ENCODE measurements at places on chromosomes 6 and 20. TPM values are rescaled to one million over a fixed set of nuclear protein-coding genes. Genes with fewer than 3 reads are reported as not detected.

TRIM40 gene
- 14.3 TPM for polyA plus RNA-seq

SFTA2 gene
- polyA plus RNA-seq: 0.83 TPM

GRCh38 chr6:149286905-149287304, 30.6 kb upstream of the TAB2 start:
- DNase-seq: no peak

DNA sequence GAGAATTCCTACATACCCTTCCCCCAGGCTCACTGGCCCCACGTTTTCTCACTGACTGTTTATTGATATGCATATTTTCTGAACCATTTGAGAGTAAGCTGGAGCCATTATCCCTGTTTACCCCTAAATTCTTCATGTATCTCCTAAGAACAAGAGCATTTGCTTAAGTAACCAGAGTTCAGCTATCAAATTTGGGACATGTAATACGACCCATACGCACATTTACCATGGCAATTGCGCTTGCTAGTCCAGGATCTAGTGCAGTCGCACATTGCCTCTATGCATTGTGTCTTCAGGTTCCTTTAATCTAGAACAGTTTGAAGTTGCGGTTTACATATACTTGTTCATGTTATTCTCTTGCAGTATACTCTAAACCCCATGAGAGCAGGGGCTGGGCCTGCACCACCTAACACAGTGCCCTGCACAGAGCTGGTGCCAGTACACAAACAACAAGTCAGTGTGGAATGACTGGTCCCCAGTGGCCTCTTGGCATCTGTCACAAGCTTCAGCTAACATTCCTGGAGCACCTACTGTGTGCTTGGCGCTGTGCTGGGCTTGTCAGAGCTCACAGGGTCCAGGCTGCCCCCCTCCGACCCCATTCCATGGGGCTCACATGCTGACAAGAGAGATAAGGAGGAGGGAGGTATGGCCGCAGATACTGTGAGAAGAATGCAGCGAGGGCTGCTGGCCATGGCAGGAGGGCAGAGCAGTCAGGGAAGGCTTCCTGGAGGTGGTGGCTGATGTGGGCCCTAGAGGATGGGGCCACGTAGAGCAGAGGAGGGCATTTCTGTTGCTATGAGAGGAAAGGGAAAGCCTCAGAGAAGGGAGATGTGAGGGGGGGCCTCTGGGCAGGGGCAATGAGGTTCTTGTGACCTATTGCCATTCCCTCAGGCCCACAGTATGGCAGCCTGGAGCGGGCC, 28.1 kb downstream of the SPDEF start:
- no peak for DNase-seq

RAET1L gene
- polyA plus RNA-seq: not detected

GRCh38 chr6:160355001-160355400, 6.8 kb downstream of the SLC22A3 start:
- DNase-seq: no peak

GSTA3 gene
- polyA plus RNA-seq: not detected

- DNase-seq: peak; percentile 81
Measured at GRCh38 chr6:818196-818595, 125.3 kb upstream of the EXOC2 start.

GRCh38 chr6:1054653-1055014, 257.3 kb upstream of the FOXQ1 start:
- no peak for DNase-seq

DNA sequence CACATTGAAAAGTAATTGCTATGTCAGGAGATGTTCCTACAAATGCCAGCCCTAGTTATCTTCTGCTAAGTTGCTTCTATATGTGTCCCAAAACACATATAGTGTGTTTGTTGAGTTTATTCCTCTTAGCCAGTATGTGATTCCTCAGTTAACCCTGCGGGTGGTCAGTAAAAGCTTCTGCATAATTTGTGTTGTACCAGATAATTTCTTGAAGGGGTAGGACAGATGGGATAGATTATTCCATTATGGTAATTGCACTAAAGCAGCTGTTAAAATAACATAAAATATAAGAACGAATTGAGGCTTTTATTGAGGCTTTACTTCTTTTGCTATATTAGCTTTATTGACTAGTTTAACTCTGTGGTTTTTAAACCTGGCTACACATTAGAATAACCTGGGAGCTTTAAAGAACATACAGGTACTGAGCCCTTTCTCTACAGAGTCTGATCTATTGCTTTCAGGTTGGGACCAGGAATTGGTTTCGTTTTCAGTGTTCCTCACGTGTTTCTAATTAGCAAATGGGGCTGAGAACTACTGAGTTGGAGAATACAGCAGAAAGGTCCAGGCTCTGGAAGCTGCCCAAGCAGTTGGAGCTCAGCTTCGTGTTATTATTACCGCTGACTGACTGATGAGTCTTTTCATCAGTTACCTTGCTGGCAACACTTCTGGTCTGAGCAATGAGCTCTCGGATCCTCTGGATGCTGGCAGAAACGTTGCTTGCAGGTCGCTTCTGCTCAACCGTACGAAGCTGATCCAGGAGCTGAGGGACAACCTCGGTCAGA, 56.9 kb downstream of the FAM229B start:
- DNase-seq: peak; percentile 40

EYS gene
- polyA plus RNA-seq: not detected

DNA sequence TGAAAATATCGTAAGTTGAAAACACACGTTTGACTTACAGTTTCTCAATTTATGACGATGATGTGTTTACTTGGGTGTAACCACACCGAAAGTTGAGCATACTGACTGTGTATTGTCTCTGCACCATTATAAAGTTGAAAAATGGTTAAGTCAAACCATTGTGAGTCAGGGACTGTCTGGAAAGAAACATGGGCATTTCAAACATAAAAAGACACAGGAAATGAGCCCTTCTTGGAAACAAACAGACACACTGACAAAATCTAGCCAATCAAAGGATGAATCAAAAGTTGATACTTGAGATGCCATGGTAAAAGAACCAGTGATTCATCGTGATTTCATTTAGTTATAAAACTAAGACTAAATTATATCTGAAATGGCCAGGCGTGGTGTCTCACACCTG, 5.3 kb downstream of the POPDC3 start:
- no peak for DNase-seq

SLC52A3 gene
- 8.5 TPM for polyA plus RNA-seq

GRCh38 chr6:6738922-6739716, 150.6 kb downstream of the LY86 start:
- no peak for DNase-seq

GRCh38 chr6:98041921-98042320, 758.9 kb upstream of the MMS22L start:
- DNase-seq: no peak

DNA sequence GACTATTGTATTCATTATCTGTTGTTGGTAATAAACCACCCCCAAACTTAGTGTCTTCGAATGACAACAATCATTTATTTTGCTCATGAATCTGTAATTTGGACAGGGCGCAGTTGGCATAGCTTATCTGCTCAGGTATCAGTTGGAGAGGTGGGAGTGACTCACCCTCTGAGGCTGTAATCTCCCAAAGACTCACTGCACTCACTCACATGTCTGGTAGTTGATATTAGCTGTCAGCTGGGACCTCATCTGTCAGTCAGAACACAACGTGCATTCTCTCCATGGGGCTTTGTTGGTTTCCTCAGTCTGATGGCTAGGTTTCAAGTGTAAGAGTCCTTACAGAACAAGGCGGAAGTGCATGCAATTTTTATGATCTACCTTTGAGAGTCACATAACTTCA, 219.0 kb upstream of the PRND start:
- DNase-seq: no peak

VSX1 gene
- not detected for polyA plus RNA-seq

DNA sequence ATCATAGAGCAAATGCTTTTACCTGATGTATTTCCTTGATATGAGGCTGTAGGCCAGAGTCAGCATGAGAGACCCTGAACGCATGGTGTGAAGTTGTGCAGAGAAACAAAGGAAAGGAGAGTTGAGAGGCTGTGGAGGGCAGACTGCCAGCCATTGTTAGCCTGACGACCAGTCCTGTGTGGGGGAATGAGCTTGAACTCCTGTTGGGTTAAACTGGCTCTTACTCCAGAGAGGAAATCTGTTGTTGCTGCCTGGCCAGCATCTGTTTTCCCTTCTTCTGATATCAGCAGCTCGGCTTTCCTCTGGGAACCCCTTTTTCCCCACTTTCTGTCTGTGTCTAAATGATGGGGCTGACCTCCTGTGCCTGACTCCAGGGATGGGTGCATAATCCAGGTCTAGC, 158.2 kb upstream of the ZFP64 start:
- DNase-seq: no peak

NKX2-4 gene
- polyA plus RNA-seq: not detected

SPATA2 gene
- 9.9 TPM for polyA plus RNA-seq

SYTL3 gene
- 3.6 TPM for polyA plus RNA-seq

GRCh38 chr6:167682125-167682524, 144.6 kb upstream of the AFDN start:
- no peak for DNase-seq

DNA sequence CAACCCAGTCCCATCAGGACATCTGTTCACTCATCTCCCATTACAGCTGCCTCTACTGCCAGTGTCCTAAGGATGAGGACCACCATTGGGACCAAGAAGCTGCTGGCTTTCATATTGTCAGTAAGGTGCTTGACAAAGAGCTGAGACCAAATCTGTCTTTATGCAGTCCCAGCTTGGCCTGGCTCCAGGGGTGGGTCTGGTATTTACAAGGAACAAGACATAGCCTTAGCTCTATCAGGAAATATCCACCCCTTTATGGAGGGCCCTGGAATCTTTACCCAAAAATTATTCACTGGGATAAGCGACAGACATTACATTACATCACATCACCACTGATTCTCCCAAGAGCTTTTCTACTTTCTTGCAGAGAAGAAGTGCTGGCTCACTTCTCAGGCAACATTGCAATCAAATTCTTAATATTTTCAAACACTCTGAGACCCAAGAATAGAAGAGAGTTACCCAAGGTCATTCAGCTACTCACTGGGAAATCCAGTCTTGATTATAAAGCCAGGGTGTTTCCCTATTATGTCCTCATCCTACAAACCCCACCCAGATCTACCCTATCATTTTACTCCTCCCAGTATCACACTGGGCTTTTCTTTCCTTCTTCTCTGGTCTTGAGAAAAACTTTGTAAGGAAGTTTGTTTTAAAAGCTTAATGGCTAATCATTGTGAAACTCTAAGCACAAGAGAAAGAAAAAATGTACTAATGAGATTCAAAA, 11.5 kb upstream of the PI3 start:
- DNase-seq: no peak

NEDD9 gene
- 15.1 TPM for polyA plus RNA-seq

GRCh38 chr6:100763617-100764241, 117.4 kb downstream of the ASCC3 start:
- no peak for DNase-seq

DNA sequence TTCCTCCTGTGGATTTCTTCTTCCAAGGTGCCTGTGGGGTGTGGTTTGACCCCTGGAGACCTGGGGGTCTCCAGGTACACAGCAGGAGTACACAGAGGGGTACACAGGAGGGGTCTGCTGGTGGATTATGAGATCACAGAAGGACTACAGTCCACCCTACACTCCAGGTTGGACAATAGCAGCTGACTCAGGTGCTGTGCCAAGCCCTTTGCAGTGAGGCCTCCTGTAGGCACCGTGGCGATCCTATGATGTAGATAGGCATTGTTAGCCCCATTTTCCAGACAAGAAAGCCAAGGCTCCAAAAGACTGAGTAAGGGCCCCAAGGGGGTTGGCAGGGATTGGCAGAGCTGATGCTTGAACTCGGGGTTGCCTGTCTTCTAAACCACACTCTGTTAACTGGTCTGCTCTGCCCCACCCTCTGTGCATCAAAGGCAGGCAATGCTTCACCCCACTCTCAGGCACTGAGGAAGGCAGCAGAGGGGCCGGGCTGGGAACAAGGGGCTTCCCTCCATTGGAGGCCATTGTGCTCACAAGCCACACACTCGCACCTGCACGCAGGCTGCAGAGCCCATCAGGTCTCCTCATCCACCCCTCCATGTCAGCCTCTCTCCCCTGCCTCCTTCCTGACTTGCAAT, 77.5 kb upstream of the SIRPA start:
- DNase-seq: no peak

EZR gene
- 360 TPM for polyA plus RNA-seq

DNA sequence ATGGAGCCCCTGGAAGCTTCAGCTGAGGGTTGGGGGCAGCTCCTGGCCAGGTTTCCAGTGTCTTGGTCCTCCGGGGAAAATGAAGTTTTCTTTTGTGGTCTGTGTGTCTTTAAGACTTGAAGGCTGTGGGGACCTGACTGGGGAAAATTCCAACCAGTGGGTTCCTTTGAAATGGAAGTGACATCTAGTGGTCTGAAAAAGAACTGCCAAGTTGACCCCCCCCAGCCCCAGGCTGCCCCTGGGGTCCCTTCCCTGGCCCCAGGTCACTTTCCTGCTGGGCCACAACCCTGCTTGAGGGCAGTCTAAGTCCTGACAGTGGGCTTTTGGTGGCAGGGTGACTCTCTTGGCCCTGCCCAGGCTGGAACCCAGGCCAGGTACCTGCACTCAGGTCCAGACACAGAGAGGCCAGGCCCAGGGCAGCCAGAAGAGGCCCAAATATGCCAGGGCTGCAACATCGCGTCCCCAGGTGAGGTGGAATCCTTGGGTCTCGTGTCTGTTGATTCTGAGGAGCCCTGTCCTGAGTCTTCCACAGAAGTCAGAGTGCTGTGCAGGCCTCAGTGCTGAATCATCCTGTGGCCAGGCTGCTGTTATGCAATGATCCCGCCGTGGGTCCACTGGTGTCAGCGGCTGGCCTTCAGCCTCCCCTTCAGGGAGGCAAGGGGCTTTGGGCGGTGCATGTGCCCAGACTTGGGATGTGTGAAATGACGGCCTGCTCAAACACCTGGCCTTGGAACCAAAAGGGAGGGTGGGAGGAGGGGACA, 68.4 kb downstream of the VEGFA start:
- peak; percentile 60 for DNase-seq

GRCh38 chr6:148313488-148313887, 29.1 kb upstream of the SASH1 start:
- DNase-seq: no peak

DNA sequence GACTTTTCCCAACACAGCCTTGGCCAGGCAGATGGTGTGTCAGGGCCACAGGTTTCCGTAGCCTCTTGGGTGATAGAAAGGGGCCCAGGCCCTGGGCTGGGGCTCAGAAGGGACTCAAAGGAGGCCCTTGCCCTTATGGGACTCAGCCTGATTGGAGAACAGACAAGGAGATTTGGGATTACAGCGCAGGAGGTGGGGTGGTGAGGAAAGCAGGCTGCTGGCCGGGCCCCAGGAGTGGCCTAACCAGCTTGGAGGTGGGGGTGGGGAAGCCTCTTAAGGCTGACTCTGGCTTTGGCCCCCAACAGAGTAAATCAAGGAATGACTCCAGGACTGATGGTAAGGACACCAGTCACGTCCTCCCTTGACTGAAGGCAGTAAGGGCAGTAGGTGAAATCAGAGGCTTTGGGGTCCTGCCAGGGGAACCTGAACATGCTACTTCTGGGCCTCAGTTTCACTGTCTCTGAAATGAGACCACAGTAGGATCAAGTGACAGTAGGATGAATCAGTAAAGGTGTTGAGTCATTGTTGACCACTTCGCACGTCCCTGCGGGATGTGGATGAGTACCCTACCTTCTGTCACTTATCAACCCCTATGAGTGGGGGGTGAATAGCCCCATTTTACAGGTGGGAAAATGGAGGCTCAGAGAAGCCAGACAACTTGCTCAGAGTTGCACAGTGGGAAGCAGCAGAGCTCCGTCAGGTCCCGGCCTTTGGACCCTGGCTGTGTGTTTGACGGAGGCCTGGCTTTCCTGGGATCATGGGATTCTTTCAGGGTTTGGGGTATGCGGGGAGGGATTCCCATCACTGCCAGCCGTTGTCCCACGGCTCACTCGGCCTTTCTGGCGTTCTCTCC, 4.5 kb downstream of the SNAI1 start:
- no peak for DNase-seq

Data from small intestine (tissue), 16 donors.